ENCODE measurements at places on chromosomes 1 and 21. TPM values are rescaled to one million over a fixed set of nuclear protein-coding genes. Genes with fewer than 3 reads are reported as not detected.

TBX15 gene
- total RNA-seq, result not detected

FAM3B gene
- total RNA-seq, result not detected

KRTAP7-1 gene
- total RNA-seq, result not detected

PRAMEF7 gene
- total RNA-seq, result not detected

SPRR2B gene
- not detected for total RNA-seq

- DNase-seq, result no peak
These were observed 292.4 kb downstream of the PLPP3 start for GRCh38 chr1:56286956-56287355.

GRCh38 chr21:38770660-38771059 lies 35.1 kb upstream of the ETS2 start:
- DNase-seq, result no peak

GRCh38 chr1:54480525-54480848 lies 67.5 kb upstream of the ACOT11 start:
- DNase-seq, result peak; percentile 26

DNA sequence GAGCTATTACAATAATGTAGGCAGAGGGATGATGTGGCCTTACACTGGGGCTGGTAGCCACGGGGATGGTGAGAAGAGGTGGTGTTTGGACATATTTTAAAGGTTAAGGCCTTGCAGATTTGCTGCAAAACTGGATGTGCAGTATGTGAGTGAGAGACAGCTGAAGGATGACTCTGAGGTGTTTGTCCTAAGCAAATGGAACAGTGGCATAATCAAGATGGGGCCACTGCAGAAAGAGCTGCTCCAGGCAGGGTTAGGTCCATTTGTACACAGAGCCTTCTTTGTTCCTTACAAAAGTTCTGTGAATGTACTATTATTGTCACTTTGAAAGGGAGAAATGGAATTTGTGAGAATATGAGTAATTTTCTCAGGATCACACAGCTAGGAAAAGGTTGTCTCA lies 220.4 kb upstream of the ZP4 start:
- DNase-seq, result no peak

GRCh38 chr1:81678779-81679178 lies 122.0 kb upstream of the ADGRL2 start:
- DNase-seq, result no peak

DNA sequence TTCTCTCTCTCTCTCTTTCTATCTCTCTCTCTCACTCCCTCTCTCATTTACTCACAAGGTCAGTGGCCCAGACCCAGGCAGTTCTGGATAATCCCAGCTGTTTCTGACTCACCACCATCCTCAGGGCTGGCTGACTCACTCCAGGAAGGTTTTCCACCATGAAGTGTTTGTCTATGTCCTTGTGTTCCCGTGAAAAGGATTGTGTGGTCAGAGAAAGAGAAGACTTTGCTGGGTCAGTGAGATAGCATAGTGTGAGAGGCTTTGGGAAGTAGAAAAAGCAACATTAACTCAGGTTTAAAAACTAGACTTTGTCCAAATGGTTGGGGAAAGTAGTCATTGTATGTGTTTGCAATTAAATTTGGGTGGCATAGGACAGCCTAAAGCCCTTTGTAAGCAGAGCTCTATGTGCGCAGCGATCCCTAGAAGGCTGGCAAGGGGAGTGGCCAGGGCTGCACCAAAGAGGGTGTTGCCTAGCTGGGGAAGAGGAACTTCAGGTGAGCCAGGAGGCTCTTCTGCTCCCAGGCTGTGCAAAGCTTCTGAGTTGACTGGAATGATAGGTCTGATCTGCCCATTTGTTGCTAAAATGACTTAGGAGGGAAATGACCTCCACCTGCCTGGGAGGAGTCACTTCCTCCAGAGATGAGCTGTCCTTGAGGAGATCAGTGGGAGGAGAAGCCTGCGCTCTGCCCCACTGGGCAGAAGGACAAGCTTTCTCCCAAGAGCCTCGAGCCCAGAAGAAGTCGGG lies 4.9 kb upstream of the CAPN2 start:
- DNase-seq, result no peak

DNA sequence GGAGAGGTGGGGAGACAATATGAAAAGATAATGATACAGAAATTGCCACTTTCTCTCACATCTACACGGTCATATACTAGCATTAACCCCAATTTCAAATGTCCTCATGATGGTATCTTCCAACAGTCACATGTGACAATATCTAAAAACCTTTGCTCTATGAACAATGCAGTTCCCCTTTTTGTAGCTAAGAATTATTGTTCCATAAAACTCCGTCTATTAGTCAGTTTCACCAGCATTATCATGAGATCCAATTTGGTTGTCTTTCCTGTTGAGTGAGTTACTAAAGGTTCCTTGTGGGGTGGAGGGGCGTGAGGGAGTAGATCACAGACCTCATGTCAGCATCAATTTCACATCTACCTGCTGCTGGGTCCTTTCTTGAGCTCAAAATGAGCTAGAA lies 1.7 kb downstream of the TIAM1 start:
- no peak for DNase-seq

DNA sequence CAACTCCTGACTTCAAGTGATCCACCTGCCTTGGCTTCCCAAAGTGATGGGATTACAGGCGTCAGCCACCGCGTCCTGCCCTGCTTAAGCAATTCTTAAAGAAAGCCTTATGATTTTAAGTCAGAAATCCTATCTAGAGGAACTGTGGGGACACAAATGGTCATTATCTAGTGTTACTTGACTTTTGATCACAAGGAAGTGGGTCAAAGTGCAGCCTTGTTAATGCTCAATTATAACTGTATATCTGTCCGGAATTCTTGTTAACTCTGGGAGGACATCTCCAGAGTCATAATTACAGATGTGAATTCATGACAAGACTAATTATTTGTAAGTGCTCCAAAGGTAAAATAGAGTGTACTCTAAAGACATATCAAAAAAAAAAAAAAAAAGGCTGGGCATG lies 76.9 kb upstream of the PUM1 start:
- DNase-seq, result no peak

DNA sequence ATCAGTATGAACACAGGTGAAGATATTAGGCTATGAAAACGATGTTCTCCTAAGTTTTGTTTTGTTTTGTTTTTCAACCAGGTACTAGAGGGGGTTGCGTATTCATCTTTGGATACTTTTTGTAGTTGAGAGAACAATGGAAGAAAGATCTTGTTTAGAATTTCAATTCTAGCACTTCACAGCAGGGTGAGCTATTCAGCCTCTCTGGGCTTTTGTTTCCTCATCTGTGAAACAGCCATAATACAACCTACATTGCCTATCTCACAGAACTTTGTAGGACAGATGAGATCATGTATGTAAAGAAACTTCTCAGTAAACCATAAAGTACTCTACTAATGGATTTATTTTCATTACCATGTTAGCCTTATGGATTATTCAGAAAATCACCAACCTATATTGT lies 199.5 kb downstream of the GPATCH2 start:
- no peak for DNase-seq

GRCh38 chr1:162736633-162737067 lies 53.9 kb upstream of the HSD17B7 start:
- no peak for DNase-seq

DNA sequence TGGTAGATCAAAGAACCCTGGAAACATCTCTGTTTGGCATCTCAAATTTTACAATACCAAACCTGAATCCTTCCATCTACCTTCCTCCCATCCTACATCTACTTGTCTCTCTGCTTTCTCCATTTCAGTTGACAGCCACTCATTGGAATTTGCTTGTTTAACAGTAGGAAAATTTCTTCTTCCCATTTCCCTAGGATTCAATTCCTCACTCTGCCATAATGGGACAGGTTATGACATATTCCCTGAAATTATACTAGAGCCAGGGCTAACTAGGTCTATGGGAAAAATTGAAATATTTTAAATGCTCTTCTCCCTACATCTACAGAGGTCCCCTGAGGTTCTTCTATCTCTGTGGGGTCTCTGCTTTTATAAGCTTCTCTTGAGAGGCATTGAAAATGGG lies 257.7 kb downstream of the KCNH1 start:
- DNase-seq, result no peak

GRCh38 chr1:213987927-213988506 lies at the start of gene PROX1:
PROX1 (plus strand) TSS chr1:213987973; CDS start chr1:213996536, 8,563 bp downstream.
- DNase-seq, result no peak

GRCh38 chr1:21955058-21955457 lies 17.9 kb upstream of the HSPG2 start:
- DNase-seq, result no peak

DNA sequence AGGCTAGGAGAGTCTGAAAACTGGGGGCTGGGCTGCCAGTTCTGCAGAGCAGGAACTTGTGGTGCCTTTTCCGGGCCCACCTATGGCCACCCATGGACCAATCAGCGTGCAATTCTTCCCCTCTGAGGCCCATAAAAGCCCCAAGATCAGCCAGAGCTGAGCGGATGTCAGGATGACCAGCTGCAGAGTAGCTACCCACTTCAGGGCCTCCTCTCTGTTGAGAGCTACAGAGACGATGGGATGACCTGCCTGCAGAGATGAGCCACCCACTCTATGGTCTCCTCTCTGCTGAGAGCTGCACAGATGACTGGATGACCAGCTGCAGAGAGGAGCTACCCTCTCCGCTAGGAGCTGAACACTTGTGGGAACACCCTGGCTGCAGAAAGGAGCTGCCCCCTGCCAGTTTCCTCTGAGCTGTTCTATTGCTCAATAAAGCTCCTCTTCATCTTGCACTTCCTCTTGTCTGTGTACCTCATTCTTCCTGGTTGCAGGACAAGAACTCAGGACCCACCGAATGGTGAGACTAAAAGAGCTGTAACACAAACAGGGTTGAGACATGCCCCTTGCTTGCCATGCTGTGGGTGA lies 12.8 kb upstream of the AADACL4 start:
- no peak for DNase-seq

GRCh38 chr1:160090760-160091159 lies 7.7 kb downstream of the IGSF8 start:
- DNase-seq, result no peak

DNA sequence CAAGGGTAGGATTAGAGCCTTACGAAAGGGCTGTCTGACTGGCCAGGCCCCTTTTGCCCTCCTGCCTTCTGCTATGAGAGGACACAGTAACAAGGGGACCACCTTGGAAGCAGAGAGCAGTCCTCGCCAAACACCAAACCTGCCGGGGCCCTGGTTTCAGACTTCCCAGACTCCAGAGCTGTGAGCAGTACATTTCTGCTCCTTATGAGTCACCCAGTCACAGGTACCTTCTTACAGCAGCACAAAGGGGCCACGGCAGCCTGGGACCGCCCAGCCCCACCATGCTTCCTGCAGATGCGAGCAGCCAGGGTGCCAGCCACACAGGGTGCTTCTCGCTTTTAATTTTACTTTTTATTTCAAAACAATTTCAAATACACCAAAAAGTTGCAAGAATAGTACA lies 17.2 kb upstream of the POFUT2 start:
- DNase-seq, result peak; percentile 48

GRCh38 chr1:174103766-174104165 lies 55.6 kb upstream of the RABGAP1L start:
- no peak for DNase-seq

DNA sequence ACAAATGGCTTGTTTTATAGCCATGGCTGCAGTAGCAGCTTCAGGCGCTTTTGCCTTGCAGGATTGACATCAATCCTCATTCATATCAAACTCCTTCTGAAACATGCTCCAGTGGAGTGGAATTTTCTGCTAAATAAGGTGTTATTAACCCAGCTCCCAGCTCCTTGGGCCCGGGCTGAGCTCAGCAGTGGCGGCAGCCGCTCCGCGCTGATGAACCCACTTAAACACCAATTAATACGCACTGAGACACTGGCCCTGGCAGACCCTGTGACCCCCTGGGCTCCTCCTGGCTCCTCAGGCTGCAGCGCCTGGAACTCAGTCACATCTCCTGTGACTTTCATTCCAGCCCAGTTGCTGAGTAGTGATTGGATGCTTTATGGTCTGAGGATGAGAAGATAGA lies 137.4 kb upstream of the GRIK3 start:
- DNase-seq, result no peak

- no peak for DNase-seq
These were observed 53.6 kb upstream of the AJAP1 start for GRCh38 chr1:4600615-4601460.
